ENCODE measurements at places on chromosomes 11 and 22.

DNA sequence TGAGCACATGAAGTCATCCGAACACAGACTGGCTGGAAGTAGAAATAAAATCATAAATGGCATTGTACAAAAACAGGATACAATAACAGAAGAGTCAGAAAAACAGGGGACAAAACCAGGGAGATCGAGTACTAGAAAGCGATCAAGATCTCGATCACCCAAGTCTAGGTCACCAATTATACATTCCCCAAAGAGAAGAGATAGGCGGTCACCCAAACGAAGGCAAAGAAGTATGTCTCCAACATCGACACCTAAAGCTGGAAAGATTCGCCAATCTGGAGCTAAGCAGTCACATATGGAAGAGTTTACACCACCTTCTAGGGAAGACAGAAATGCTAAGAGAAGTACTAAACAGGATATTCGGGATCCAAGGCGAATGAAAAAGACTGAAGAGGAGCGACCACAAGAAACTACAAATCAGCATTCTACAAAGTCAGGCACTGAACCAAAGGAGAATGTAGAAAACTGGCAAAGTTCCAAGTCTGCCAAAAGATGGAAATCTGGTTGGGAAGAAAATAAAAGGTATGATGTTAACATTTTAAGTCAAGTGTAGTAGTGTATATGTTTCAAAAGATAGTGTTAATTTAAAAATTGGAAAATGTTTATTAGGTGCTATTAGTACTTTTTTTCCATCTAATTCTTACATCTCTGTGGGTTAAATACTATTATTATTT lies 9.4 kb downstream of the PCF11 start:
- DNase-seq, result no peak

GRCh38 chr11:126405906-126406305 lies 50.4 kb downstream of the ST3GAL4 start:
- DNase-seq, result no peak

DNA sequence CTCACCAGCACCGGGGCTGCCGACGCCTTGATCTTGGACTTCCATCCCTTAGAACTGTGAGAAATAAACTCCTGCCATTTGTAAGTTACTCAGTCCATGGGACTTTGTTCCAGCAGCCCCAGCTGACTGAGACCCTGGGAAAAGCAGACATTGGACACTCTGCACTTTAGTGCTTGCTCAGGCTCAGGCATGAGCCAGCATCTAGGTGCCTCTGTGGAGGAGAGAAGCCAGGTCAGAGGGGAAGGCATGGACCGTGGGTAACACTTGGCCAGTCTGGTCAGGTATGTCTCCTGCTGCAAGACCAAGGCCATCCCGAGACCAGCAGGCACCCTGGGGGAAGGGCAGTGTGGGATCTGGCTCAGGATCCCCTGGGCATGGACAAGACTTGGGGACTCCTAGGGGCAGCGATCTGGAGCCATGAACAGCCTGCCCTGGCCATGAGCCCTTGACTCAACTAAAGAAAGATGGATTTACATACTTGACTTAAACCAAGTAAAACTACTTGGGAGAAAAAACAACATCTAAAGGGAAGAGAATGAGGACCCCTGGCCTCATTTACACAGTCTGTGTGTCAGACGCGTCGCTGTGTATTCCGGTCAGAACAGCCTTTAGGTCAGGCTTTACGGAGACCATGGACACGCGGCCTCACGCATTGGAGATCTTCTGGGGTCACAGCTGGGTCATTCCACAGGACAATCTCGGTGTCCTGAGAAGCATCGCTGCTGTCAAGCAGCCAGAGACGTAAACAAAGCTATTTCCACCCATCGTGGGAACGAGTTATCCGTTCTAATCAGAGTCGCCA lies 497.1 kb downstream of the BRD1 start:
- DNase-seq, result no peak

DNA sequence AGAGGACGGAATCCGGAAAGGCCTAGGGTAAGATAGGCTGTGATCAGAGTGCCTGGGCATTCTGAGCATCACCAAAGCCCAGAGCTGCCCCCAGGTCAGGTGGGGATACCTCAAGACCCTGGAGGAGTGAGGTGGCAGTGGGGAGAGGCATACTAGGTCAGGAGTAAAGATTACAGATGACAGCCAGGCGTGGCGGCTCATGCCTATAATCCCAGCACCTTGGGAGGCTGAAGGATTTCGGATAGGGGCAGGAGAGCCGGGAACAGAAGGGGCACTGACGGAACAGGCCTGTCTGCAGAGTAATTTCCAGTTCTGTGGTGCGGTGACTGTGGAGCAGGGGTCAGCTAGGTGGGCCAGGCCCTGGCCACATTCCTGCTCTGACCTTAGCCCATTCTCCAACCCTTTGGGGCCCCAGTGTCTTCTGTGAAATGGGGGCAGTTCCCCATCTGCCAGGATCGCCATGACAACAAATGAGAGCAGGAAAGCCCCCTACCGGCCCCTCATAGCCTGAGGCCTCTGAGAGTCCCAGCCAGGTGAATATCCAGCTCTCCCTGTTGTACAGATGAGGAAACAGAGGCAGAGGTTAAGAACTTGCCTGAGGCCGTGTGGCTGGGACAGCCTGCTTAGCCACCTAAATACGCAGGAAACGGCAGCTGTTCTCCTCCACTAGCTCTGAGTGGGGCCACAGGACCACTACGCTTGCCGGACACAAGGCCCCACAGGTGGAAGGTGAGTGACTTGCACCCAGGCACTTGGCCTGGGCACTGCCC lies 9.2 kb downstream of the BAD start:
- no peak for DNase-seq

- no peak for DNase-seq
These were observed at the start of gene KRTAP5-3 for GRCh38 chr11:1608363-1608762. TSS of gene KRTAP5-3 (minus strand) at chr11:1608463. CDS start at chr11:1608385, 78 bp downstream.

DNA sequence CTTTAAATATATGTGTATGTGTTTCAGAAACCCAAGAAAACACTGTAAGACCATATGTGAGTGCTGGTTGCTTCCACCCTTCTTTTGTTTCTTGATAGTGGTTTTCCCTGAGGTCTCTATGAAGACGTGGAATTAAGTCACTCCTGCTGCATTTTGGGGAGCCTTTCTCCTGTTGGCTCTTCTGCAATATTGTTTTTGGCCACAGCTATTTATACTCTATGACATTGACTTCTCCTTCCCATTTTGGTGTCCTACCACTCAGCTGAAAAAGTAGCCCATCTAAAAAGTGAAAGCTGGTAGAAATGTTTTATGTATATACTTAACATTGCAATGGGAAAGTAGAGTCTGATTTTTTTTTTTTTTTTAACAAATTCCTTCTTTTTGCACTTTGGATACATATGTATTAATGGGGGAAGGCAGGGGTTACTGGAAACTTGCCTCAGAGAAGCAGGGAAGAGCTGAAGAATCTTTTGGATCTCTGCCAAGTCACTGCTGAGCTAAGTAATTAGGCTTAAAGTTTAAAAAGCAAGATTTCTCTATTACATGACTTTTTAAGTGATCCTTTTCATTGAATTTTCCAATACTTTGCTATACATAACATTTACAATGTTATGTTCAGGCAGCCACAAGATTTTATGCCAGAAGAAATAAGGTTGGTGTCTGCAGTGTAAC lies 1.8 kb downstream of the TTC17 start:
- peak; percentile 64 for DNase-seq

- DNase-seq, result no peak
These were observed 127.1 kb downstream of the SNX19 start for GRCh38 chr11:130789056-130789640.

GRCh38 chr11:2885678-2886081 lies at the start of gene CDKN1C:
TSS of gene CDKN1C (minus strand) at chr11:2885775. CDS start at chr11:2885456, 319 bp downstream.
- DNase-seq, result peak; percentile 85

DNA sequence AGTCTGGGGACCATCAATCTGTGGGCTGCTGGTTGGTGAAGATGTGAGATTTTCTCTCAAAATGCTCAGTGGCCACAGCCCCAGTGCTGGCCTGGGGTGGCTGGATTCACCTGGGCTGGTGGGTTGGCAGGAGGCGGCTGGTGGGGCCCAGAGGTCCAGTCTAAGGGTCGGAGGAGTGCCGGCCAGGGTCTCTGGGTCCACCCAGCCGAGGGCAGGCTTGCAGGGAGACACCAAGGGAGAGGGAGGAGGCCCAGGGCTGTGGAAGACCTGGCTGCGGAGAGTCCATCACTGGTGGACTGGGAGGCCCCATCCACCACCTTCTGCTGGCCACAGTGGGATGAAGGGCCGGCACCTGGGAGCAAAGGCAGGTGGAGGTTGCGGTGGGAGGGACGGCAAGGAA lies 582 bp upstream of the SHANK3 start:
- no peak for DNase-seq

DNA sequence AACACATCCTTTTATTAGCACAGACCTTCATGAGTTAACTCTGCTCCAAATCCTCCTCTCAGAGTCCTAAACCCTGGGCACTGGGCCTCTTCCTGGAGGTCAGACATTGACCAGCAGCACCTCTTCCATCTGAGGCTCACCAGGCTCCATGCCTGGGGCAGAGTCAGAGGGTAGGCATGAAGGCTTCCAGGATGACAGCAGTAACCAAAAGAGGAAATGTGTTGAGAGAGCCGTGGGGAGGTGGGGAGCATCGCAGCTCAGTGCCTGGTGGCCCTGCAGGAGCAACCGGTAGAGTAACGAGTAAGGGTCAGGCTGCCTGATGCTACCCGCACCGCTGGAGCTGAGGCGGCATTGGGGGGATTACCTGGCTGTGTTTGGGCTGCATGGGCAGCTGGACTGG lies 9.4 kb upstream of the NAV2 start:
- DNase-seq, result no peak

GRCh38 chr11:10920205-10920604 lies 62.4 kb upstream of the ZBED5 start:
- DNase-seq, result peak; percentile 48

- no peak for DNase-seq
These were observed 300.2 kb downstream of the SHANK2 start for GRCh38 chr11:70952191-70952590.

GRCh38 chr11:11968511-11969280 lies 39.7 kb downstream of the DKK3 start:
- no peak for DNase-seq

- DNase-seq, result peak; percentile 68
These were observed 17.1 kb downstream of the MAFF start for GRCh38 chr22:38218661-38219622.

GRCh38 chr11:8192896-8193209 lies 24.0 kb upstream of the RIC3 start:
- no peak for DNase-seq

- DNase-seq, result no peak
These were observed 33.6 kb upstream of the EHF start for GRCh38 chr11:34587282-34587677.

DNA sequence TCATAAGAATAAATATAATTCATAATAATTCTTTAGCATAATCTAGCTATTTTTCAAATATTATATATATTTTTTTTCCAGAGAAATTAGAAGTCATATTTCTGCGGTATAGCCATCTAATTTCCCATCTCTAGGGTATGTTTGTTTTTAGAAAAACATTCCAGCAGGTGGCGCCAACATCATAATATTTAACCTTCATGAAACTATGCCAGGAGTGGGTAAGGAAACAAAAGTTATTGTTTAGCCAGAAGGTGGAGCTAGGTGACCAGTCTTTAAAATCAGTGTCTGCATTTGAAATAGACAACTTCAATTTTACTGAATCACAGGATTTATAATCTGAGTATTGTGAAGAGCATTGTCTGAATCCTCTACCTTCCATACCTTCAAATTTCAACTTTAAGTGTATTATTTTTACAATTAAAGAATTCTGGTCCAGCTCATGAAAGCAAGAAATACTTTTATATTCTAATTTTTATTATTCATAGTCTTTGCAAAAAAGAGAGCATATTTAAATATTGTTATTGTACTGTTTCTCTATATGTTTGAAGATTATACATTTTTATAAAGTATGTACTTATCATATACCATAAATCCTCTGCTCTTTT lies 15.7 kb upstream of the CCDC179 start:
- DNase-seq, result peak; percentile 85

DNA sequence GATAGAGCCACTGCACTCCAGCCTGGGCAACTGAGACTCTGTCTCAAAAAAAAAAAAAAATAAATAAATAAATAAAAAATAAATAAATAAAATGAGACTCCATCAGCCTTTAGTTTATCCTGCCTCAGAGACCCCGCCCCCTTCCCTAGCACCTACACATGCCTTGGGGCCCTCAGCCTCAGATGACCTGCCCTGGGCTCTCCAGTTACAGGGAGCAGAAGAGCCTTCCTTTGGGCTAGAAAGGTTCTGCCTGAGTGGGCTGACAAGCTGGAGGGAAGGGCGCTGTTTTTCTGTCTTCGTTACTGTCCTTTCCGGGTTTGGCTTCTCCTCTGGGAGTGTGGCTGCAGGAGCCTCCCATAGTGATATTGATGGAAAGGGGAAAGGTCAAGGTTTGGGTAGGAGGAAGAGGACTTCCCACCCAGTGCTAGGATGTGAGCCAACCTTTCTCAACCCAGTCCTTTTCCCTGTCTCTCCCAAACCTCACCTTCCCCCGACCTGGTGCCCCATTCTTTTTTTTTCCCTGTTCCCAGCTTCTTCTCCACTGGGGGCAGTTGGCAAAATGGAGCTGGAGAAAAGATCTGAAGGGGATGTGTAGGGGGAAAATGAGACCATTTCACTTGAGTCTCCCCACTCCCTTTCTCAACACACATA lies 1.5 kb upstream of the SF3B2 start:
- DNase-seq, result no peak

GRCh38 chr22:40070701-40071100 lies 75.9 kb downstream of the FAM83F start:
- DNase-seq, result no peak

DNA sequence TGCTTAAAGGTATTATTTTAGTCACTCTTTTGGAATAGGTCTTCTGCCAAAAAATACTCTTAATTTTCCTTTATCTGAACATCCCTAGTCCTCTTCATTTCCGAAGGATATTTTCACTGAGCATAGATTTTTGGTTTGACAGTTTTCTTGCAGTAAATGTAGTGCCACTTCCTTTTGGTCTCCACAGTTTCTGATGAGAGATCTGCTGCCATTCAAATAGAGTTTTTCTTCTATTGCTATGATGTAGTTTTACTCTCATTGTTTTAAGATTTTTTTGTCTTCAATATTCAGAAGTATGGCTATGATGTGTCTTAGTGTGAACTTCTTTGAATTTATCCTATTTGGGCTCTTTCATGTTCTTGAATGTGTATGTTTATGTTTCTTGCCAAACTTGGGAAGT lies 281.1 kb upstream of the SORL1-AS1 start:
- DNase-seq, result no peak

GRCh38 chr11:859394-860131 lies 16.9 kb downstream of the TSPAN4 start:
- DNase-seq, result no peak

GRCh38 chr11:76617553-76618265 lies 52.8 kb downstream of the LRRC32 start:
- no peak for DNase-seq

DNA sequence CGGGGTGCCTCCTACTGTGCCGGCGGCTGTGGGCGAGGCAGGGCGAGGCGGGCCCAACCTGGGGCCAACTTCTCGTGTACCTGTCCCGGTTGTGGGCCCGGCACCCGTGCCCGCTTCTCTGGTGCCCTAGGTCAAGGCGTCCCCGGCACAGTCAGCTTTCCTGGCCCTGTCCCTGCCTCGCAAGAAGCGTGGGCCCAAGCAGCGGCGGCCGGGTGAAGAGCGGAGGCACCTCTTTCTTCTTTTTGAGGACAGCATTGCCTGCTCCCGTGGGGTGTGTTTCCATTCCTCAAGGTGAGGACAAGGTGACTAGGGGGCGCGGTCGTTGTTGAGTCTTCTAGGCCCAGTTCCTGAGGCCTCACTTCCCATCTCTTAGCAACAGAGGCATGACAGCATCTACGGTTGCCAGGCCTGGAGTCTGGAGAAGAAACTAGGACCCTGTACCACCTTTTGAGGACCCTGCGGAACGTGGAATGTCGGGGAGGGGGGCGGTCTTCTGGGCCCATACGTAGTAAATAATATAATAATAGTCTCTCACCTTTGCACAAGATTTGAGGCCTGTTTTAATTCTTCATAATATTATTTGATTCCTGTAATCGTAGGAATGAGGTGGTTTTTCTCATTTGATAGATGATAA lies 418 bp downstream of the ACO2 start:
- peak; percentile 30 for DNase-seq

Data from inflammatory macrophage (primary cell).